DMS 273 treated with DMSO at 0.1 percent for 48 hours (cell line): ENCODE measurements at places on chromosomes 1 and 21.

GRCh38 chr1:214540324-214540723 lies 11.1 kb downstream of the PTPN14 start:
- peak; percentile 31 for DNase-seq

DNA sequence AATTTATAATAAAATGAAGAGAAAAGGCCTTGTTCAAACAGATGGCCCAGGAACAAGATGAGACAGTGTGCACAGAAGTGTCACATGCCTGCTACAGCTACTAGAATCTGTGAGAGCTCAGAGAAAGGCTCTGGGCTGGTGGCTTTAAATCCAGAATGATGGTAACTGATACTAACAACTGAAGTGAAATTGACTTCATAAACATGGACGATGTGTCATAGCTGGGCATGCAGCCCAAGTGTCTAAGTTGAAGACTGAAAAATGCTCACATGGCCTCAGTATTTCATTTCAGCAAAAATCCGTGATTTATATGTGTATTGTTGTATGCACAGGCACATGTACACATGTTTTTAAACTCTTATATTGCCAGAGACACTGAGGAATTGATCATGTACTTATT lies 208.3 kb upstream of the RUNX1 start:
- peak; percentile 36 for DNase-seq

- DNase-seq = no peak
Observed at GRCh38 chr1:182682898-182683501, 1.4 kb downstream of the RGS8 start.

GRCh38 chr1:165116732-165117131 lies 239.8 kb downstream of the LMX1A start:
- no peak for DNase-seq

GRCh38 chr1:160405331-160405877 lies 5.0 kb downstream of the VANGL2 start:
- no peak for DNase-seq

- DNase-seq = no peak
Observed at GRCh38 chr1:57860325-57860724, 436.5 kb upstream of the DAB1 start.

- DNase-seq = no peak
Observed at GRCh38 chr1:151529781-151530180, 10.3 kb upstream of the TUFT1 start.

DNA sequence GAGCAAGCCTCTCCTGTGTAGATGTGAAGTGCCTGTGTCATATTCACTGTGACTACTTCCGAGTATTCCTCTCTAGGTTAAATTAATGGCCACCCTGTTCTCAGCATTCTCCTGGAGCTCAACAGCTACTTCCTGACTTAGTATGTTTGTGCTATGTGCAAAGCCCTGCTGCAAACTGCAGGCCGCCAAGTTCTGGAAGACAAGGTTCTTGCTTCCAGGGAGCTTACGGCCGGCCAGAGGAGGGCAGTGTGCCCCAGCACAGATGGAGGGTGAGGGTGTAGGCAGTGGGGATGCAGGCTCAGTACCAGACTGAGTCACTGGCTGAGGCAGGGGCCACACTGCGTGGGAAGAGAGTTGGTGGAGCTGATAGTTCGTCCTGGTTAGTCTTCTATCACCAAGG lies 43.2 kb downstream of the ELK4 start:
- DNase-seq = peak; percentile 50

DNA sequence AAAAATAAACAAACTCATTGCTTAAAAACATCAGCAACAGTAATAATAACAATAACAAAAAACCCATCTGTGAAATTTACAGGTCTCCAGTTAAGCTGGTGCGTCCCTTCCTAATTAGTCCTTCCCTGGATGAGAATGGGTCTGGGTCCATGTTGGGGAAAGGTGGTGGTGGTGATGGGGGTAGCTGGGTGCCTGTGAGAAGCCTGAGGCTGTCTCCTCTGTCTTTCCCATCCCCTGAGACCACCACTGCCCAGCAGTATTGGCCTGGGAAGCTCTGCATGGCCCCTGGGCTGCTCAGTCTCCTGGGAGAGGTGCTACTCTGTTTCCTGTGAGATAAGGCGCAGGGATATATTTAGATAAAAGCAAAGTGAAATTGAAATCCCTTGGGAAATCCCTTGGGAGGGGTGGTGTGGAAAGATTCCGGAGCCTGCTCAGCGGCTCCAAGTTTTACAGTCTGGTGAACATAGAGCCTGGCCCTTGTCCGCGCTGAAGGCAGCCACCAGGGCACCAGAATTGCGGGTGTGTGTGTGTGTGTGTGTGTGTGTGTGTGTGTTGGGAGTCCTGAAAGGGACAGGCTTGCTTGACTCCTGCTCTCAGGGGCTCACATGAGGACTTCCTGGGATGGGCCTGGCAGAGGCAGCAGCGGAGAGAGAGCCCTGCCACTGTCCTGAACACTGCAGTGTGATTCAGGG lies 150.2 kb downstream of the FOXD2 start:
- no peak for DNase-seq

GRCh38 chr1:208030288-208031091 lies 119.6 kb upstream of the CD34 start:
- DNase-seq = peak; percentile 61

GRCh38 chr1:65632235-65632634 lies 160.5 kb upstream of the PDE4B start:
- DNase-seq = no peak

DNA sequence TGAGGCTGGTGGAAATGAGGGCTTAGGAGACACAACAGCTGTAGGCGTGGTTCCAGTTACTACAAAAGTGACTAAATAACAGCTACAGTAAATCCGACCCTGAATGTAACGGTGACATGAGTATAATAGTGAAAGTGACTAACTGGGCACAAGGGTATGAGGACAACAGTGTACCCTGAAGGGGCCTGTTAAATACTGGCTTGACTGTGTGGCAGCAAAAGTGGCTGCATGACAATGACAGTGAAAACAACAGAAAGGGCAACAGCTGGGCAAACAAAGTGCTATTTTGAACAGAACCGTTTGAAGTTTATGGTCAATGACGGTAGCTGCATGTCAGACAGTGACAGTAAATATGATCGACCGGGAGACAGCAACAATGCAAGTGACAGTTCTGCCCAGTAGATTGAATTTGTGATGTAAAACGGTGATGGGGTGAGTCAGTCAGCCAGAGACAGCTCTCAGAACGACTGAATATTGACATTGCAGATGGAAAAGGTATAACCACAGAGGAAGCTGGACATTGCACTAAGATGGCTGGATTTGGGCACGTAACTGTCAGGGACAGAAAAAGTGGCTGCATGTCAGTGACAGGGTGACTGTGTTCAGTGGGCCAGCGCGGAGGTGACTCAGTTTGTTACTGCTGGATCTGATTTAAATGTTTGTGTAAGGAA lies 1.2 kb upstream of the ZBTB40 start:
- no peak for DNase-seq

DNA sequence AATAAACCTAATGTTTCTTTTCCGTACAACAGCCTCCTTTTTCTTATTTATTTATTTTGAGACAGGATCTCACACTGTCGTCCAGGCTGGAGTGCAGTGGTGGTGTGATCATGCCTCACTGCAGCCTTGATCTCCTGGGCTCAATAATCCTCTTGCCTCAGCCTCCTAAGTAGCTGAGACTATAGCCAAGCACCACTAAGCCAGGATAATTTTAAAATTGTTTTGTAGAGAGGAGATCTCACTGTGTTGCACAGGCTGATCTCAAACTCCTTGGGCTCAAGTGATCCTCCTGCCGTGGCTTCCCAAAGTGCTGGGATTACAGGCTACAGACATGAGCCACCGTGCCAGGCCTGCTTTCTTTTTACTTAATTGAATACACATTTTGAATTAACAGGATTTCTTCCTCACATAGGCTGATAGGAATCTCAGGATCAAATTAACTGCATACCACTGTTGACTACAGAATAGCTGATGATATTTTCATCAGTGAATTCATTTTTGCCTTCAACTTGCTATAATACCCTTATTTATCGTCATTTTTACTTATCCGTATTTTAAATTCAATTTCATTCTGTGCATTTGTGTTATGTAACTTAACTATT lies 2010.5 kb downstream of the NCAM2 start:
- DNase-seq = no peak

DNA sequence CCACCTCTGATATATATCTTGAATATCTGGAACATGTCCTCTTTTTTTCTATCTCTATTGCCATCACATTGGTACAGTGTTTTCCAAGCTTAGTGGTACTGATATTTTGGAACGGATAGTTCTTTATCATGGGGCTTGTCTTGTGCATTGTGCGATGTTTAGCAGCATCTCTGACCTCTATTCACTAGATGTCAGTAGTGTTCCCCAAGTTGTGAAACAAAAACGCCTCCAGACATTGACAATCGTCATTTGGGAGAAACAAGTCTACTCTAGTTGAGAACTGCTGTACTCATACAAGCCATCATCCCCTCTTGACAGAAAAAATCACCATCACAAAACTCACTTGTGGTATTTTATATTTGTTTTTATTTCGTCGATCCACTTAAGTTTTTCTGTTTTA lies 79.7 kb upstream of the CHODL start:
- DNase-seq = no peak

DNA sequence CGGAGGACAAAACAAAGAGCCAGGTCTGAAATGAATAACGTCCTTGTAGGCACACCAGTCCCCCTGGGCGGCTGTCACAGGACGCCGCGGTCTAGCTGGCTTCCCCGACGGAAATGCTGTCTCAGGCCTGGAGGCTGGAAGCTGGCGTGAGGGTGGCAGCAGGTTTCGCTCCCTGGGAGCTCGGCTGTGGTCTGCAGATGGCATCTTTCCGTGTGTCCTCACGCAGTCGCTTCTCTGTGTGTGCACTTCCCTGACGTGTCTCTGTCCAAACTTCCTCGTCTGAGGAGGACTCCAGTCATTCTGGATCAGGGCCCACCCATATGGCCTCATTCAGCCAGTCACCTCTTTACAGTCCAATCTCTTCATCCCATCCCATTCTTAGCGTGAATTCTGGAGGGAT lies 14.2 kb downstream of the TNFRSF14 start:
- DNase-seq = no peak

GRCh38 chr1:203325418-203326091 lies 20.2 kb downstream of the BTG2 start:
- peak; percentile 86 for DNase-seq

- no peak for DNase-seq
Observed at GRCh38 chr1:52268372-52268771, 97.6 kb downstream of the CC2D1B start.

- no peak for DNase-seq
Observed at GRCh38 chr1:18246543-18246942, 138.9 kb downstream of the IGSF21 start.

GRCh38 chr21:41269535-41269934 lies 47.1 kb upstream of the FAM3B start:
- DNase-seq = no peak

GRCh38 chr1:160945079-160945478 lies 9.5 kb downstream of the ITLN2 start:
- no peak for DNase-seq

GRCh38 chr1:85587841-85588240 lies 7.3 kb downstream of the CCN1 start:
- DNase-seq = no peak

- no peak for DNase-seq
Observed at GRCh38 chr1:185091480-185091879, 46.1 kb downstream of the RNF2 start.

DNA sequence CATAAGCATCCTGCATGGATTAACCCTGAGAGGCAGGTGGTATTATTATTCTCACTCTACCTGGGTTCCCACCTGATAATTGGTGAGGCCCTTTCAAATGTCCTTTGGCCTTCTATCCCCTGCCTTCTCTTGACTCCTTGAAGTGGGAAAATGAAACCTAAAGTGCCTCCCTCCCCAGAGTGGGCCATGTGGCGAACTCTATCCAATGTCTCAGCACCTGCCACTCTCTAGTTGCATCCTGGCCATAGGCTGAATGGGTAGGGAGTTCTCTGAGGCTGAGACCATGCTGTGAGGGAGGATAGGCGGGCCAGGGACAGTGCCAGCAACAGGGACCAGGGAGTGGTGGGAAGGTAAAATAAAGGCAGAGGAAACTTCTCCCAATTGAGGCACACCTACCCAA lies 35.3 kb downstream of the ELF3 start:
- no peak for DNase-seq

DNA sequence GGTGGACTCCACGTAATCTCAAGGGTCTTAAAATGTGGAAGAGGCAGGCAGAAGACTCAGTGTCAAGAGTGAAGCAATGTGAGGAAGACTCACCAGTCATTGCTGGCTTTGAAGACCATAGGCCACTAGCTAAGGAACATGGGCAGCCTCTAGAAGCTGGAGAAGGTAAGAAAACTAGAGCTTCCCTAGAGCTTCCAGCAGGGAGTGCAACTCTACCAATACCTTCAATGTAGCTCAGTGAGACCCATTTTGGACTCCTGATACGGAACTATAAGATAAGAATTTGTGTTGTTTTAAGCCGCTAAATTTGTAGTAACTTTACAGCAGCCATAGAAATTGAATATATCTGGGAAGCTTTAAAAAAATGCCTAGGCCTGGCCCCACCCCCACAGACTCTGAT lies 18.9 kb downstream of the METTL13 start:
- DNase-seq = no peak

DNA sequence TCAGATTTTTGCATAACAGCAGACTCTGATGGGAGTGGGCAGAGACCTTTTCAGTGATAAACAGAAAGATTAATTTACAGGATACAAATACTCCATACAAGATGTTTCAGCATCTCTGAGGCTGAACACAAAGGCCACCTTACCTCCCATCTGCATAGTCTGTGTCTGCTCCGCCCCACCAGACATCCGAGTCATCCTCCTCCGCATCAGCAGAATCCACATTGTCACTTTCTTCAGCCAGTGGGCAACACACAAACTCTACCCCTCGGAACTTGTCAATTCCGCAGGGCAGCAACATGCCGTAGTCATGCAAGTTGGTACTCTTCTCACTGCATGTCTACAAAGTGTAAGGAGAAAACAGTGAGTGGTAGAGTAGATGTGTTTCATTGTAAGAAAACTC lies 119.7 kb downstream of the APP start:
- DNase-seq = no peak

DNA sequence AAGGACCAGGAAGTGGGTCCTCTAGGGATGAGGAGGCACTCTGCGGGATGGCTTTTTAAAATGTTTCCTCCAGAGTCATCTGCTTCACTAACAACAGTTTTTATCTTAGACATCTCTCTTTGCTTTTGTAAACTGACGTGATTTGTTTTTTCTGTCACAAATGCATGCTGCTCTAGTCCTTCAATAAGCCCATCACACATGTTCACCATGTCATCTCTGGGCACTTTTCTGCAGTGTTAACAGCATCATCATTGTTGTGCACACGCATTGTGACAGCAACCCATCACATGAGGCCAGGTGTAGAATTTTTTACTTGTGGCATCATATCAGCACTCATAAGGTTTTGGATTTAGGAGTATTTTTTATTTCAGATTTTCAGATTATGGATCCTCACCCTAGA lies 12.5 kb downstream of the RGS2 start:
- no peak for DNase-seq

GRCh38 chr1:65401612-65402011 lies 18.9 kb upstream of the LEPR start:
- DNase-seq = no peak
